ENCODE measurements at places on chromosomes 6 and 20.

GRCh38 chr6:161584051-161584450 is 310.2 kb upstream of the AGPAT4 start:
- DNase-seq = no peak

- DNase-seq = no peak
These were observed 73.5 kb downstream of the RTN4IP1 start for GRCh38 chr6:106555767-106556166.

- DNase-seq = no peak
These were observed 38.9 kb upstream of the POLR1H start for GRCh38 chr6:30022189-30022588.

- no peak for DNase-seq
These were observed 577.9 kb downstream of the TFAP2B start for GRCh38 chr6:51396583-51396982.

GRCh38 chr20:46218656-46219055 is 89.6 kb downstream of the CDH22 start:
- DNase-seq = no peak

DNA sequence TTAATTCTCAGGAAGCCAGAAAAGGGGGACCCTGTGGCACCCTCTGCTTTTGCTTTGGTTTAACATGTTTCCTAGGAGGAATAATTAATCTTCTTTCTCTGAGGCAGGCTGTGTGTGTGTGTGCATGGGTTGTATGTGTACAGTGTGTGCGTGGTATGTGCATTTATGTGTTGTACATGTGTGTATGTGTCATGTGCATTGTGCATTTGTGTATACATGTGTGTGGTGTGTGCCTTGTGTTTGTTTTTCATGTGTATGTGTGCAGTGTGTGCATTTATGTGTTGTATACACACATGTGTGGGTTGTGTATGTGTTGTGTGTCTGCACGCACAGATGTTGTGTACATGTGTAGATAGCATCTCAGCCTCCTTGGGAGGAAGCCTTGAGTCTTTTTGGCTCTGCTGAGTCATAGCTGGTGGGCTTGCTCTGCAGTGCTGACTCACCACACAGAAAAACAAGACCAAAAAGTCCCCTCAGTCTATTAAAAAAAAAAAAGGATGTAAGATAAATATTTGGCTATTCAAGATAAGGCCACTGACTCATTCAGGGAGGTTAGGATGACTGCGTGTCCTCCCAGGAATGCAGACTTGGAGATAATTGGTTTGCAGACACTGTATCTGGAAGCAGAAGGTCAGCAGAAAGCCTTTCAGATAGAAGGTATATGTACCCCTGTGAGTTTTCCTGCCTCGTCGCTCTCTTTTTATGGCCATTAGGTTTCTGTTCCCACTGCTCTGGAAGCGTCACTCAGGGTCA is 58.6 kb downstream of the SYNJ2 start:
- no peak for DNase-seq

DNA sequence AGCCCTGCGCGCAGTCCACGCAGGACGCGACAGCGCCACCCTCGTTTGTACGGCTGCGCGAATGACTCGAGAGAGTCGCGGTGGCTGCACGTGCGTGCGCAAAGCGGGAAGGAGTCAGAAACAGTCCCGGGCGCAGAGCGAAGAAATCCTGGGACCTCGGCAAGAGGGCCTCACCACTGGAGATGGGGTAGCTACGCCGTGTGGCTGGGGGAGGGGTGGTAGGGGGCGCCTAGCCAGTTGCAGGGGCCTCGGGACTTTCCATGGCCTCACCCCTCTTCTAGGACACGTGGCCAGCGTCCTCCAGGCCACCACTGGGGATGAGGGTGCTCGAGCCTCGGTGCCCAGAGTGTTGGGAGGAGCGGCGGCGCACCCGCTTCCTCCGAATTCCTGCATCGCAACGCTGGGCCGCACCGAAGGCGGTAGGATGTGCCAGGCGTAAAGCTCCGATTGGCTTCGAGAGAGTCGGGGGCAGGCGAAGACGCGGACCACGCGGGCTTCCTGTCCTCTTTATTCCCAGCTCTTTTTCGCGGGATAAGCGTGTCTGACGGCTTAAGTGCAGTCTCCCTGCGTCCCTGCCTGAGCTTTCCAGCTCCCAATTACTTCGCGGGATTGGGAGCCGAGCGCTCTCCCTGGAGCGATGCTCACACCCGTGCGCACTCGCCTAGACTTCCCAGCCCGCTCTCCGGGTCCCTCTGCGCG is 38.7 kb downstream of the NCR2 start:
- no peak for DNase-seq

GRCh38 chr6:124479991-124480430 is 482.2 kb upstream of the RNF217 start:
- DNase-seq = no peak

GRCh38 chr20:41619360-41620100 is 1.4 kb upstream of the CHD6 start:
- DNase-seq = no peak

- DNase-seq = no peak
These were observed 4.0 kb downstream of the UCKL1 start for GRCh38 chr20:63952210-63952535.

DNA sequence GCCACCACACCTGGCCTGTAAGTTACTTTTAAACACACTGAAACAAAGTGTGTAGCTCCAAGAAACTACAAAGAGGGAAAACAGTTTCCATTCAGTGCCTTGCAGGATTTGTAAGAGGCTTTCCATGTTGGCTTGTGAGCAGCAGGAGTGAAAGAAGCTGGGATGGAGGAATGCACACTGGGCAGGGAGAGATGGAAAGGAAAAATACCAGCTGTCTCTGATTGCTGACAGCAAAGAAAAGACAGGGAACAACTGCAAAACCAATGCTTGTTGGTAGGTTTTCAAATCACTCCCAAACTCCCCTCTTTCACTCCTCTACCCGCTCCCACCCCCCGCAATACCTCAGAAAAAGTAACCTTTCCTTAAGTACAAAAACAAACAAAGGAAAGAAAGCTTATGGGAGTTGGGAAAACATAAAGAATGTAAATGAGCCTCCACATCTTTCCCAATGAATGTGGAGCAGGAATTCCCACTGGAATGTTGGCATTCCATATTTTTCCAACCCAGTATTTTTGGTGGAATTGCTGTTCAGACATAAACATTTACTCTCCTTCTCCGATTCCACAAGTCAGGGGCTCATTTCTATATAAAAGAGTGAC is 166.1 kb downstream of the THBS2 start:
- no peak for DNase-seq

DNA sequence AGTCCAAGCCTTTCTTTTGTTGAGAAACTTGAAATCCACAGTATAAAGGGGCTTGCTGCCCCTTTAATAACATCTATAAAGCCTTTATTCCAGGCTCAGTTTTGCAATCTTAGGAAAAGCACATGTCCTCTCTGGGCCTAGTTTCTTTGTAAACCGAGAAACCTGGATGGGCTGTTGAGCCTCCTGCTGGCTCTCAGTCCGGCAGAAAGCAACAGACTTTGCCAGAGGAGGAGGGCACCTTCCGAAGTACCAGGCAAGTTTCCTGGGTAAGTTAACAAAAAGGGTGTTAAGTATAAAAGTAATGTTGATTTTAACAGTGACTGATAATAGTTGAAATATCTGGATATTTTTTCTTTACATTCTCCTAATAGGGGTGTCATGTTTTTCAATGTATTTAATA is 99.0 kb upstream of the POPDC3 start:
- DNase-seq = no peak

- DNase-seq = no peak
These were observed 165.0 kb upstream of the SCGN start for GRCh38 chr6:25487012-25487411.

DNA sequence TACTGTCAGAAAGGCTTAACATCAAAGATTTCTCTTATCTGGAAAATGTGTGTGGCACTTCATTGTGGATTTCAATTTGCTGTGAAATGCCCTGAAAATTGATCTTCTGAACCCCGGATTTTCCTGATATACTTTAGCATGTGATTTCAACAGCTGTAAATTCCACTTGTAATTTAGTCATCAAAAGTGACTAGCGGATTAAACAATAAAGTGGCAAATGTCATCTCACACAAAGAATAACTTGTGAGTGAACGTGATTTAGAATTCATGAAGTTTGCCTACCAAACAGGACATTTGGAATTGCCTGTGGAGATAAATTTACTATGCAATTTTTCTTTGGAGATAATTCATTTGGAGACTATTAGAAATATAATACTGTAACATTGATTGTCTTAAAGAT is 601.6 kb downstream of the COL12A1 start:
- DNase-seq = no peak

- DNase-seq = no peak
These were observed 190.2 kb downstream of the TSHZ2 start for GRCh38 chr20:53162251-53162835.

DNA sequence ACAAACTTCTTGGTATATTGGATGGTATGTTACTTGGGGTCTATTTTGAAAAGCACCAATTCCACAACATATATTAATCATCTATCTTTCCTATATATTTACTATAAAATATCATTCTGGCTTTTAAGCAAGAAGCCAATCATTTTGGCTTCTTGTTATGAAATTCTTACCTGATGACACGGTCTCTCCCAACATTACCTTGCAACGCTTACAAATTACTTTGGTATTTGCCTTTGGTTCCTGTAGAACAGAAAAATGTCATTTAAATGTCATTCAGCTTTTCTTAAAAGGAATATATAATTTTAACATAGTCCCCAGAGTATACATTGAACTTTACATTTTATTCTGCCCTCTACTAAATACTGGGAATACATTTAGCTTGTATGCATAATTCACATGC is 27.4 kb downstream of the UBE3D start:
- no peak for DNase-seq

GRCh38 chr6:15171026-15171425 is 74.8 kb upstream of the JARID2 start:
- DNase-seq = no peak

DNA sequence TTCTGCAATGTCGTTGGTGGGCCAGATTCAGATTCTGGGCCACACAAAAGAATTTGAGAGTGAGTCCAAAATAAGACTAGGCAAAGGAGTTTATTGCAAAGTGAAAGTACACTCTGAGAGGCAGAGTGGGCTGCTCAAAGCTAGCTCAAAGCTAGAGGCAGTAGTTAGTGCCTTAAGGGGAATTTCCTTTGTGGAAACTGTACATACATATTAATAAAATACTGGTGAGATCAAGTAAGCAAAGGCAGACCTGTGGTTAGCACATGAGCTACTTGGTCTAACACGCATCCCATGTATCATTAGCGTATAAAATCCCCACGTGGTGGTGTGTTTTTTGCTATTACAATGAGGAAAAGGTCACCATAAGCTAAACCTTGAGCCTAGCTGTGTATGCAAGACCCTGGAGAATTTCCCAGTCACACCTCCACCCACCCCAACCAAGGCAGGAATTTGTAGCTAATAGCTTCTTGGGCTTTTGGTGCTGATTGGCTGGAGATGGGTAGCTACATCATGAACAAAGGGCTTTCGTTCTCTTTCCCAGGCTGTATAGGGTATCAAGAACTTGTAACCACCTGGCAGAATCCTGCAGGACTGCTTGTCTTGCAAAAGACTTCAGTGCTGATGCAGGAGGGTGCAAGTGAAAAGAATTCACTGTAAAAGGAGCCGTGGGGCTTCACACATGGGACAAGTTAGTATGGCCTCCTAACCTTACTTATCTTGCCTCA is 14.7 kb upstream of the TRIM26 start:
- no peak for DNase-seq

GRCh38 chr6:33641144-33641543 is 20.0 kb downstream of the ITPR3 start:
- no peak for DNase-seq

DNA sequence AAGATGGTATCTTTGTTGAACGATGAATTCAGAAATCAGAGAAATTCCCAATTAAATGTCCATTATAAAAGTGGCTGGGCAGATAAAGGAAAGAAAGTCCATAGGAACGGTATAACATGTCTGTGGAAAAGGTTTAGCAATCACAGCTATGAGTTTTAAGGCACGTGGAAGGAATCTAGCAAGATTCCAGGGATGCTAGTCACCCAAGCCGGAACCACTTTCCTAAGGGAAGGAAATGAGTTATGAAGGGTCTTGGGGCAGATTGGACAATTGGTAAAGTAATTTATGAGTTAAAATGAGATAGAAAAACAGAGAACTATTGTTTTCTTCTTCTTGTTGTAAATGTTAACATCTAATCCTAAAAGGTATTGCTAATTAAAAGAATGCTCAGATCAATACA is 384.8 kb downstream of the ADGRB3 start:
- DNase-seq = no peak

- DNase-seq = no peak
These were observed 55.8 kb downstream of the SOBP start for GRCh38 chr6:107545763-107546162.

DNA sequence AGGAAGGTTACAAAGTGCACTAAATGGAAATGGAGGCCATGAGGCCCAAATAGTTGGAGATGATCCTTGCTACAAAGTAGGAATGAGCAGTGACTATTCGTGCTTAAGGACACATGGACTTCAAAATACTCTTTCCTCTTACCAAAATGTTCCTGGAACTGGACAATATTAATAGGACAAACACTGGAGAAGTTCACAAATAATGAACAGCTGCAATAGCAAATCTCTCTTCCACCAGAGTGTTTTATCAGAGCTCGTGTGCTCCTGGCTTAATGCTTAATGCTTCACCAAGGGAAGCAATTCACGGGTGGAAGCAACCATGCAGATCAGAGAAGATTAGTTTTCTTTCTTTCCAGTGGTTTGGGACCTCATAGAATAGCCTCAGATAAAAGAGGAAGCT is 435.4 kb downstream of the BCKDHB start:
- DNase-seq = no peak

GRCh38 chr20:16982091-16982726 is 234.1 kb downstream of the OTOR start:
- no peak for DNase-seq

DNA sequence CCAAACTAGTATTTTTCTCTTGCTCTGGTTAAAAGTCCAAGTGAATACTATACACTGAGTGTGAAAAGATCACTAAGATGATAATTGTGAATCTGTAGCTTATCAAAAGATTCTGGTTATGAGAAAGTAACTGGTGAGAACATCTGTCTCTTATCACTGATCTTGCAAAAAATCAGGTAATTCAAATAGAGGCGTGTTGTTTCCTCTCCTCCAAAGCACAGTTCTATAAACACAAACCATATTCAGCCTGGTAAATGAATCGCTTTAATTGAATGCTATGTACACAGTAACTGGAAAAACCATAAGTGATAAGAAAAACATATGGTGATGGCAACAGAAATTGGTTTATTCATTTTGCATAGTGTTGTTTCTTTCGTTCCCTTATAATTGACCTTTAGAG is 161.0 kb downstream of the RALGAPA2 start:
- DNase-seq = no peak

- no peak for DNase-seq
These were observed 17.0 kb upstream of the MEP1A start for GRCh38 chr6:46776070-46776712.

- DNase-seq = no peak
These were observed 502.9 kb downstream of the CD83 start for GRCh38 chr6:14620522-14620921.

Measured in stimulated activated CD4-positive, alpha-beta T cell treated with anti-CD3 and anti-CD28 coated beads, Interleukin-1b, Interleukin-23, amount 100 ng/mL, for 1 hour (primary cell).